ENCODE measurements at places on chromosomes 6 and 20.

DNA sequence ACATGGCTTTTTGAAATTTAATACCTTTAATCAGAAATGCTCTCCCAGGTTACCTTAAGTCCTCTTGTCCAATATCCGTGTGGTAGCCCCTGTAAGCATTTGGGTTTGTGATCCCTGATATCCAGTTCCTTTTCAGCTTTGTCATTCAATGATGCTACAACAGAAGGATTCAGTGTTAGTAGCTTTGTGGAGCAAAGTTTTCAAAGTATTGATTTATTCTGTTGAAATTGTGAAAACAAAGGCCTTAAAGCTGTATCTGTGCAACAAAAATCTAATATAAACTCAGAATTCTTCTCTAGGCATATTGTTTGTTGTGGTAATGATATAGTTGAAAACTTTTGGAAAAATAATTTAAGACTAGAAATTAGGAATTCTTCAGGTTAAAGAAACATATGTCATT is 91.9 kb downstream of the ADGRB3 start:
- no peak for DNase-seq

DNA sequence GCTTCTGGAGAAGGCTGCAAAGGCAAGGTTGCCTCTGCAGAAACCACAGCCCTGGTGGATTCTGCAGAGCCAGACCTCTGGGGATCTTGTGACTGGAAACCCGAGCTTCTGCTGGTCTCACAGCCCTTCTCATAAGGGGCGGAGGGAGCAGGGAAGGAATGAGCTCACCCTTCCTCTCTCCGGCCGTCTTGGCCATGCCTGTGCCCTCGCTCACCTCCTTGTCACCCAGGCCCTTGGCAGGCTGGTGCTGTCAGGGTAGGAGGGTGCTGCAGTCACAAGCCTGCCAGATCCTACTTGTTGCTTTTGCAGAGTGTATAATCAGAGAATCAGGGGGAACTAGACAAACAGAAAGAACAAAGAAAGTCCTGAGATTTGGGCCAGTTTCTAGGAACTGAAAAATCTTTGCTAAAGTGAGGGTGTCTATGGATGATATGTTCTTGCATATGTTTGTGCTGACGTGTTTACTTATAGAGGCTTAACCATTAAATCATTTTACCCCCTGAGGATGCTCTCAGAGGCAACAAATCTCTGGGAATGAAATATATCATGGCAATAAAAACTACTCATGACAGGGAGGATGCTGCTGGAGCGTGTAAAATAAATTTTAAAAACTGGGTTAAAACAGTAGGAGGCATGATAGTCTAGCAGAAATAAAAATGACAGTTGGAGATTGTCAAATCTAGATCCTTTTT is 244.9 kb upstream of the SOX4 start:
- DNase-seq = peak; percentile 41

DNA sequence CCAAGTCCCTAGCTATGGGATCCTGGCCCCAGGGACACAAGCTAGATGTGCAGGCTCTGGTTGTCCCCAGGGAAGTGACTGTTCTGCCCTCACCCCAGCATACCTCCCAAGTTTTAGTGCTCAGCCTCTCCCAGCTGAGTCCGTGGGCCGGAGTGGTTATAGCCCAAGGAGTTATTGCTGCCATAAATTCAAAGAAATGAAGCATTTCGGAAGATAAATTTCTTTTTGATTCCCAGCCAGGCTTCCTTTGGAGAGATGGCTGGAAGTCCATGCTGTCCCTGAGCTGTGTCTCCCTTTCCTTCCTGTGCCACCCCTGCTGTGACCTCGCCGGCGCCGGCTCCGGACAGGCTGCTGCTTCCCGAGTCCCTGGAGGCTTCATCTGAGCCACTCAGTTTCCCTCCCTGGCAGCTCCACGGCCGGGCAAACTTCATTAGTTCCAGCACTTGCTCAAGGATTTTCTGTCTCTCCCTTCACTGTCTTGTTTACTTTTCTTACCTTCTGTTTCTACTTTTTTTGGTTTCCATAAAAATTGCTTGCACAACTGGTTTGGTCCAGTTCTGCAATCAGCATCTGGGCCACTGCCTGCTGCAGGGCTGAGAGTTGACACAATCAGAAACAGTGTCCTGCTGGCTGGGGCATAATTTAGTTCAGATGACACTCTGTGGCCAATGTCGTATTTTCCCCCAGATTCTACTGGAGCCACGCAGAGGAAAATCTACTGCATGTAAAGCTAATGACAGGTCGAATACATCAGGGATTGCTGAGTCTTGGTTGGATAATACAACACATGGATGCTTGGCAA is 225.5 kb downstream of the SYNDIG1 start:
- DNase-seq = no peak

- peak; percentile 83 for DNase-seq
These were observed 6.2 kb downstream of the COL9A3 start for GRCh38 chr20:62822788-62823651.

GRCh38 chr6:75458895-75459294 is 34.7 kb downstream of the FILIP1 start:
- DNase-seq = no peak

DNA sequence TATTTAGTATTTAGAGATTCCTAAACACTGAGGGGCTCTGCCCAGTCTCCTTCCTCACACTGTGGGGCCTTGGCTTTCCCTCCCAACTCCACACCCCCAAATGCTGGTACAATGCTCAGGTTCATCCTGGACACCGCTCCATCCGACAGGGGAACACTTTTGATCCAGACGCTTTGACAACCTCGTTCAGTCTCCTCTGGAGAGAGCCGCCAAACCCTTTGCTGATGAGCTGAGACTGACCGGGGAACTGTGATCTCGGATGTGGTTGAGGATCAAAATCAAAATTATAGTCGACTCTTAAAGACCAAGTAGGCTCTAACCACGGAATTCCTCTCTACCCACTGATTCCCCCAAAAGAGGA is 38.8 kb upstream of the HLA-E start:
- no peak for DNase-seq

GRCh38 chr6:157713451-157714152 is 109.4 kb upstream of the SNX9 start:
- DNase-seq = no peak

GRCh38 chr6:107600121-107600520 is 110.2 kb downstream of the SOBP start:
- DNase-seq = no peak

DNA sequence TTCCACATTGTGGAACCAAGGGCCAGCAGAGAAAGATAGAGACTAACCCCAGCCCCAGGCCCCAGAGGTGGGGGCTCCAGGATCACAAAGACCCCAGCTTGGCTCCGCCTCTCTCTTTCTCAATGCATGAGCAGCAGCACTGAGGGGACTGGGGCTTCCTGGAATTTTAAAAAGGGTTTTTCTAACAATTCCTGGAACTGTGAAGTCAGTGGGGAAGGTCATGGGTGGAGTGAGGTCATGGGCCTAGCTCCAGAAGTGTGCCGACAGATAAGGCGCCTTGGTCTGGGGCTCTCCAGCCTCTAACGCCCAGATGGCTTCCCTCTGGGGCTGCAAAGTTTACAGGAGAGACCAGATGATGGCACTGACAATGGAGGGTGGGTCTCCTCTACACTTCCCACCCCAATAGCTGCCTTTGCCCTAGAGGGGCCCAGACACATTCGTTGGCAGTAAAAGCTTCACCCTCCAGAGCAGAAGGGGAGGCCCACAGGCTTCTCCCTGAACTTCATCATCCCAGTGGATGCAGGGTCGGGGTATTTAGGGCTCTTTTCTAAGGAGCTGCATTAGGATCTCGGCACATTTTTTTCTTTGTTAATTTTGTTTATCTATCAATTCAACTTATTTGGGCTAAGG is 46.9 kb upstream of the CD93 start:
- no peak for DNase-seq

DNA sequence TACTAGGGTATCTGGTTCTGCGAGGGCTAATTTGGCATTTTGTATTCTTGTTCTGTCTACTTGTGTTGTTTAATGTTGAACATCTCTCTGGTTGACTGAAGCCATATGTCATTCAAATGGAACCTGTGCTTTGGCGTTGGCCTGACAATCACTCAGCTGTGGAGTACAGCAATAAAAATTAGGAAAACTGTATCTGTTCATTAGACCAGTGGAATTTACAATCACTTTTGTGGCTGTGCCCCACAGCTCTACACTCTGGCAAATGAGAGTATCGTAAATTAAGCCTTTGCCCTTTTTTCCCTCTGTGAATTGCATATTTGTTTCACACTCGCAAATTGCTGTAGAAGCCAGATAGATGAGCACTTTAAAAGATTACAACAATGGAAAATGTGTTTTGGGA is 102.0 kb downstream of the ARID1B start:
- DNase-seq = peak; percentile 30

- no peak for DNase-seq
These were observed 27.6 kb upstream of the HACE1 start for GRCh38 chr6:104887350-104887749.

DNA sequence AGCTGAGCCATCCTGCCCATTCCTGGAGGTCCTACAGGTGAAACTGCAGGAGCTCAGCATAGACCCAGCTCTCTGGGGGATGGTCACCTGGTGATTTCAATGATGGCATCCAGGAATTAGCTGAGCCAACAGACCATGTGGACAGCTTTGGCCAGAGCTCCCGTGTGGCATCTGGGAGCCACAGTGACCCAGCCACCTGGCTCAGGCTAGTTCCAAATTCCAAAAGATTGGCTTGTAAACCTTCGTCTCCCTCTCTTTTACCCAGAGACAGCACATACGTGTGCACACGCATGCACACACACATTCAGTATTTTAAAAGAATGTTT is 44.0 kb downstream of the SIRPA start:
- no peak for DNase-seq

DNA sequence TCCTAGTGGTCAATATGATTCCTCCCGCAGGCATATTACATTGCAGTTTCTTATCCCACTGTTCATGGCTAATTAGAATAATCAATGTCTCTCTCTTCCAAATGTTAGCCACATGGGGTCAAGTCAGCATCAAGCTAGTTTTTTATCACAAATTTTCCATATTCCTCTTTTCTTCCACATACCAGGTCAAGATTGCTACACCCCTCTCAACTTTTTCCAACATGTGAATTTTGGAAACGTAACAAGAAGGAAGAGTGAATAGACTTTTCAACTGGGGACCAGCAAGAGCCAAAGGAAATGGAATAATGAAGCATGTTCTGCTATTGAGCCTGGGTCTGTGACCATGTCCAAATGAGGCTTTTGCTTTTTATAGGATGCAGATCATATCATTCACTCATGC is 65.1 kb downstream of the SOD2 start:
- no peak for DNase-seq

DNA sequence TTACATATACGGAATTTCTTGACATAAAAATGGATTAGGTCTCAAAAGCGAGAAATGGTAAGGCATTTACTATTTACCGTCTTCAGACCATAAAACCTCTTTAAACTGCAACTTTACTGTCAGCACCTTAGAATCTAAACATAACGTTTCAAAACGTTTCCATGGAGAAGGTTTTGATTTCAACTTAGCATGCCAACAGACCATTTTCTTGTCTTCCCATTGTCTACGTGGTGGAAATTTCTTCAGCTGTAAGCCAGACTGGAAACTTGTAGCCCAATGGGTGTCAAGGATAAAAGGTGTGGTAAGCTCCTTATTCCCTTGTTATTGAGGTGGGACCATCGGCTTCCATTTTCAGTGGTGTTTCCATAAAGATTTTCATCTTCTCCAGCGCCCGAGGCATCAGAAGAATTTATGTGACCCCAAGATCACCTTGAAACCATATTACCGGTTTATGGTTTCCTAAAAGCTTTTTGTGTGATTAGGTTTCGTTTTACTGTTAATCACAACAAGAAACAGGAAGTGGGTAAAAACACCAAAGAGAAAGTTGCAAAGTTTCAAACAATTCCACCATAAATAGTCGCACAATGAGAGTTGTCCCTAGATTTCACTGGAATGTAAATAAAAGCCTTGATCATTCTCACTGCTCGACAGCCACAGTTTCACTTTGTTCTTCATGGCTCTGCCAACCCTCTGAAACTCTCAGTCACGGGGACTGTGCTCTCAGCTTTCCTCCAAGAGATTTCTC is 63.0 kb upstream of the CD2AP start:
- no peak for DNase-seq

- DNase-seq = no peak
These were observed 38.4 kb downstream of the BMP5 start for GRCh38 chr6:55836945-55837344.

DNA sequence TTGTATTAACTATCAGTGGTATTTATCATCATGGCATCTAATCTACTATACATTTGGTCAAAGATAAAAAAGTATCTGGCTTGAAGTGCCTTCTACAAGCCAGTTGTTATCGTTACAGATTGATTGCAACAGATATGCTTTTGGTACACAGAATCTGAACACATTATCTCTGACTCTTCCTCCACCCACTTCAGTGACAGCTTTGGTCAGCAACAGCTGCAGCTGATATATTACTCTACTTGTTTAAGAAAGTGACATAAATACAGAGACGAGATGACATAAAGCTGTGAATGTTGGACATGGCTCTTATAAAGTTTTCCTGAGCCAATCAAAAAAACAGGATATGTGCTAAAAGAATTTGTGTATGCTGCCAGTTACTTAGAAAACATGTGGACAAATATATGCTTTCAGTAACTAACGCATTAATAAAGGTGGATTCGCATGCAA is 77.6 kb downstream of the HIVEP2 start:
- DNase-seq = no peak

DNA sequence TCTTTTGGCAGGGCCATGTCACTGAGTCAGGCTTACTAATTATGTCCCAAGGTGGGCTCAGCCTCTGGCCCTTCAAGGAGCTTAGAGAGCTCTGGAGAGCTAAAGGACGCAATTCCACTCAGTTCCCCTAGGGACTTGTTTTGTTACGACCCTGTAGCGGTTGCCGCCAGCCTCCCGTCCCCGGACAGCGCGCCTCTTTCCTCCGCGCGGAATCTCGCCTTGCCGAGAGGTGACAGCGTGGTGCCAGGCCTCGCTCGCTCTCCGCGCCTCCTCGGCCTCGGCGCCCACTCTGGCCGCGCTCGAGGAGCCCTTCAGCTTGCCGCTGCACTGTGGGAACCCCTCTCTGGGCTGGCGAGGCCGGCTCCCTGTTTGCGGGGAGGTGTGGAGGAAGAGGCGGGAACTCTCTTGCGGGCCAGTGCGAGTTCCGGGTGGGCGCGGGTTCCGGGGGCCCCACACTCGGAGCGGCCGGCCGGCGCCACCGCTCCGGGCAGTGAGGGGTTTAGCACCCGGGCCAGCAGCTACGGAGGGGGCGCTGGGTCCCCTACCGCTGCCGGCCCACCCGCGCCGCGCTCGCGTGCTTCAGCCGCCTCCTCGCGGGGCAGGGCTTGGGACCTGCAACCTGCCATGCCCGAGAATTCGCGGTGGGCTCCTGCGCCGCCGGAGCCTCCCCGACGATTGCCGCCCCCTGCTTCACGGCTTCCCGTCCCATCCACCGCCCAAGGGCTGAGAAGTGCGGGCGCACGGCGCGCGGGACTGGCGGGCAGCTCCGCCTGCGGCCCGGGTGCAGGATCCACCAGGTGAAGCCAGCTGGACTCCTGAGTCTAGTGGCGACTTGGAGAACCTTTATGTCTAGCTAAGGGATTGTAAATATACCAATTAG is 9.9 kb upstream of the ZNF311 start:
- DNase-seq = no peak

DNA sequence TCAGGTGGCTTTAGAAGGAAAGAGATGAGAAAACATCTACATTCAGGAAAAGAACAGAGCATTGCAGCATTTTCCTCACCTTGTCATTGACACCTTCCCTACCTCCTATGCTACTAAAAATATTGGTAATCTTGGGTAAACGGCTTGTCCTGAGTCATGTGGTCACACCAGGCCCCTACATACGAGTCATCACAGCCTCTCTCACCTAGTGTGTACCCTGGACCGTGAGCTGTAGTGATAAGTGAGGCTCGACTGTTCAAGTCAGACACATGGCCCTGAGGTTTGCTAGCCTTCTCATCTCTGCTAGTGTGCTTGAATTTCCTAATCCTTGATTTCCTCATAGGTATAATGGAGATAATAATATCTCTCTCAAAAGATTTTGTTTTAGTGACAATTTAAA is 29.6 kb upstream of the TMEM244 start:
- DNase-seq = no peak

All from NCI-H2171 treated with DMSO at 0.1 percent for 48 hours (cell line).